Activated CD4-positive, alpha-beta T cell treated with anti-CD3 and anti-CD28 coated beads, Interleukin-2, amount 50 U/mL, for 48 hours (primary cell): ENCODE measurements at places on chromosomes 16 and 17.

DNA sequence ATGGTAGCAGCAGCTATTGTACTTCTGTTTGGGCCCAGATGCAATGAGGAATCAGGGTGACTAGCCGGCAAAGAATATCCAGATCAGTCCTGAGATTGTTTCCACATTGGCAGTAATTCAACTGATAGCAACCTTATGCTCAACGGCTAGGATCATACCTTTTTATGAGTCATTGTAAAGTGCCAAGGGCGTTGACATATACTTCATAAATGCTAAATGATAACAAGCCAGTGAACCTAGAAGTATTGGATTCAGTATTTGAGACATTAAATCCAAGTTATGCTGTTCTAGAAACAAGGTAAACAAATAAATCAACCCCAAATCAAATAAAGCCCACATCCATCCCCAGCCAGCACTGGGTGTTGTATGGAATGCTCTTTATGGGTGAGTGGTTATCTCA, 207.1 kb upstream of the ZFHX3 start:
- DNase-seq, result no peak

DNA sequence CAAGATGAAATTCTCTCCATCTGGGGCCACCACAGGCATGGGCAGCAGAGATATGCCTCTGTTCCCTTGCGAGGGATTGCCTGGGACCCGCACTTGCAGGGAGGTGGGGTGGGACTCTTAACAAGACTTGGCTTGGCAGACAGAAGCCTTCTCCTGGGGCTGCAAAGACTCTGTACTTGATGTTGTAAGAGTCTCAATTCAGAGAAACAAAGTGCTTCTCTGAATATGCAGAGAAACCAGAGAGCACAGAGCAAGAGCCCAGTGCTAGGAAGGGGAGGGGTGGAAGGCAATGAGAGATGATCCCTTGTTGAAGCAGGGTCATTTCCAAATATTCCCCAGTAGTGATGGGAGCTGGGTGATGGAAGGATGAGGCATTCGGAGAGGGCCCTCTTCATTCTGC, 2.2 kb downstream of the MMP28 start:
- no peak for DNase-seq

- no peak for DNase-seq
These were observed 8.0 kb upstream of the TOP2A start for GRCh38 chr17:40425741-40426140.

DNA sequence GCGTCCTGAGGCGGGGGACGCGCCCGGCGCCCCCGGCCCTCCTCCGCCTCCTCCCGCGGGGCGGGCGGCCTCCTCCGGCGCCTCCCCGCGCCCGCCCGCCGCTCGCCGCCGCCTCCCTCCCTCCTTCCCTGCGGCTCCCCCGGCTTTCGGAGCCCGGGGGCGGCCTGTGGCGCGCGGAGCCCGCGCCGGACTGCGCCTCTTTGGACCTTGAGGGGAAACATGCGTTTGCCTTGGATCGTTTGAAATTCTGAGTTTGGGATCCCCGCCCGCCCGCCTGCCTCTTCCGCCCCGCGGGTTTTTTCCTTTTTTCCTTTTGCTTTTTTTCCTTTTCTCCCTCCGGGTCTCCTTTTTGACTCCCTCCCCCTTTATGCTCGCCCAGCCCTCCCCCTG, 390 bp downstream of the ZNRF1 start:
- DNase-seq, result peak; percentile 17

DNA sequence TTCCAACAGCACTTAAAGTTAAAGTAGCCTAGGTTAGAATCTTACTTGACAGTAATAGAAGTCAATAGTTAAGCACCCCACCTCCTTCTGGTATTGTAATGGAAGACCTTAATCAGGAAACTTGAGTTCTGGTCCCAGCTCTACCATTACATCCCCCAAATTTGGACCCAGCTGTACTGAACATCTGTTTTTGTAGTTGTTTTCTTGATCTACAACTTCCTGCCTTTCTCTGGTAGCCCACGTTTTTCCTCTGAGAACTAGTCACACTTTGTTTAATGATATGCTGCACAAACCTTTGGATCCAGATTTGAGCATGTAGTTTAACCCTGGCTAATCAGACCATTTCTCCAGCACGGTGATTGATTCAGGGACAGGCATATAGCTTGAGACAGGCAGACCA, 505.0 kb downstream of the HS3ST4 start:
- no peak for DNase-seq

DNA sequence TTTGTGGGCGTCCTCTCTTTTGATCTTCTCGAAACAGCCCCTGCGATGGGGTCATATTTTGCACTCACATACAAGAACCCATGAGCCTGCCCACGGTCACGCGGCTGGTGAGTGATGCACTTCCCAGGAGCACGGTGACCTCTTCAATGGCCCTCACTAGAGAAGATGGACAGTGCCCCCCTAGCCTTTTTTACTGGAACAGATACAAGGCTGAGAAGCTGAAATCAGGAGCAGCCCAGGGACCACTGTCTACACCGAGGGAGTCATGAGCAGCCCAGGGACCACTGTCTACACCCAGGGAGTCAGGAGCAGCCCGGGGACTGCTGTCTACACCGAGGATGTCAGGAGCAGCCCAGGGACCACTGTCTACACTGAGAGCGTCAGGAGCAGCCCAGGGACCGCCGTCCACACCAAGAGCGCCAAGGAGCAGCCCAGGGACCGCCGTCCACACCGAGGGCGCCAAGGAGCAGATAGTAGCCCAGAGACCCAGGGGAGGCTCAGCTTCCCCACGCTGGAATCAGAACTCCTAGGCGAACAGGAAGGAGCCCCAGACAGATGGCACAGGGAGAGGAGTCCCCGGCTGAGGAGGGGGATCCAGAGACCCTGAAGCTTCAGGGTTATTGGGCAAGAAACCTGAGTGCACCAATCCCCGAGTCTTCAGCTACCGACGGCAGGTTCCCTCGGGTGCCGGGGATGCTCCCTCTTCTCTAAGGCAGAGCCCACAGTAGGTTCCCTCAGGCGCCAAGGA, 23.7 kb downstream of the ACSF3 start:
- DNase-seq, result no peak
